ENCODE measurements at places on chromosomes 4 and X. TPM values are rescaled to one million over a fixed set of nuclear protein-coding genes. Genes with fewer than 3 reads are reported as not detected.

Gene UGT2A1
- total RNA-seq: not detected

Gene ANTXR2
- total RNA-seq: 30.6 TPM

Gene PPARGC1A
- total RNA-seq: 4.2 TPM

Gene SMIM31
- total RNA-seq: not detected

Gene SH3TC1
- 22.2 TPM for total RNA-seq

Gene F11
- not detected for total RNA-seq

Gene SATL1
- total RNA-seq: not detected

Gene BMX
- total RNA-seq: not detected

Gene KIF4A
- 23.8 TPM for total RNA-seq

Gene SPACA5
- total RNA-seq: not detected

Gene SLC9B1
- not detected for total RNA-seq

Gene SRD5A3
- 11.7 TPM for total RNA-seq

Gene CSAG1
- total RNA-seq: not detected

Gene NLRP2B
- total RNA-seq: not detected

Gene EREG
- 2.0 TPM for total RNA-seq

Gene PRSS12
- total RNA-seq: 0.65 TPM
